ENCODE measurements at places on chromosomes 5 and 9. TPM values are rescaled to one million over a fixed set of nuclear protein-coding genes. Genes with fewer than 3 reads are reported as not detected.

DNA sequence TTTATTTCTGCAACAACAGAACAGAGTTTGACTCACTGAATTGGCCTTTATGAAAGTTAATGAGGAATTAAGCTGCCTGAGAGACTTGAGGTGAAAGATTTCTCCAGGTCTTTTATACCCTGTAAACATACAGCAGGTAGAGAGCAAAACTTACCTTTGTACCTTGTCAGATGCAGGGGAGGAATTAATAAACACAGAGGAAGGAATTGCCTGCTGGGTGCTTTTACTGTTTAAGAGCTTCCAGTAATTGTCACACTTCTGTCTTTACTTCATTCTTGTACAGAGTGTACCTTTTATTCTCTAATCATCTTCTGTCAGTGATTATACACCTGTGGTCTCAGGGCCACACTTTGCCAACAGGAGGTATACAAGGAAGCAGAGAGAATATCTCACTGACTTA, 94.0 kb upstream of the GRIN3A start:
- no peak overlapping the region for H3K4me3 ChIP-seq
- H3K27me3 ChIP-seq: no peaks in the 10 kb centered on the region
- H3K4me1 ChIP-seq: no peaks in the 10 kb centered on the region
- no peak for DNase-seq
- H3K36me3 ChIP-seq: no peaks in the 10 kb centered on the region

DNA sequence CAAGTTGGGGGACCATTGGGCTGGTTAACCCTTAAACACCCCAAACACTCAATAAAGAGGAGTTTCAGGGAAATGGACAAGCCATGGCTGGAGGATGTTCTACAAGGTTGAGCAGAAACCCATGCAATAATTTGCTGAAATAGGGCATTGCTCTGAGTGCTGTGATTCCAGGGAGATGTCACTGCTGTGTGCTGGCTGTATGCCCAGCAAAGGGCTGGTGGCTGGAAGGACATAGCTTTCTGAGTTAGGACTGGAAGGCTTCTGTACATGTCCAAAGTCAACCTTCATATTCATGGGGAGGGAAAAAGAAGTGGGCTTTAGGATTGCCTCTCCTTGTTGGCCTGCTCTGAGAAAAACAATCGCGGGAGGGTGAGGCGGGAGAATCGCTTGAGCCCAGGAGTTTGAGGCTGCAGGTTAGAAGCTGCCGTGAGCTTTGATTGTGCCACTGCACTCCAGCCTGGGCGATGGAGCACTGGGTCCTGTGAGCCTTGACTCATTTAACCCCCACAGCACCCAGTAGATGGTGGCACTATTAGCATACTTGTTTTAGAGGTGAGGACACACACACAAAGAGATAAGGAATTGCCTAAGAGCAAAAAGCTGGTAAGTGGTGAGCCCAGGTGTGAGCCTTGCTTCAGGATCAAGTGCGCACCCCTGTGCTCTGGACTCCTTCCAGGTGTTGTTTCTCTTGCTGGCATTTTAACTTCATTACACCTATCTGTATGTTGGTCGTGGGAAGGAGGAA, 20.4 kb downstream of the IL12B start:
- H3K36me3 ChIP-seq: no peaks in the 10 kb centered on the region
- DNase-seq: no peak
- peaks cover 8% of the 10 kb centered on the region for H3K4me1 ChIP-seq
- peaks cover 4% of the 10 kb centered on the region for H3K27me3 ChIP-seq
- no peak overlapping the region for H3K4me3 ChIP-seq

DNA sequence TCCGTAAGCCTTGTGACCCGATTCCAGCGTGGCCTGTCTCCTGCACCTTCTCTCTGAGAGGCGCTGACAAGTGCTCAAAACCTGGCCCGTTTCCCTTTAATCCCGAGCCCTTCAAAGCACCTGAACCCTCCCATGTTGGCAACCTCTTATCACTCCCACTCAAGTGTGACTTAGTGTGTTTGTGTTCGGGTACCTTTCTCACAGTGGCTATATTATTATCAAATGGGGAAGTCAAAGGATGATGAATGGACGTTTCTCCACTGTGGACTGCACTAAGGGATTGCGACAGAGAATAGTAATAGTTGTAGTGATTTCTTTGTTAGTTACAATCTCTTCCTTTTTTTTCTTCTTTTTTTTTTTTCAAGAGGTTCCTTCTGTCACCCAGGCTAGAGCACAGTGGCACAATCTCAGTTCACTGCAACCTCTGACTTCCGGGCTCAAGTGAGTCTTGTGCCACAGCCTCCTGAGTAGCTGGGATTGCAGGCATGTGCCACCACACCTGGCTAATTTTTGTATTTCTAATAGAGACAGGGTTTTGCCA, 65.4 kb upstream of the TNFSF8 start:
- H3K36me3 ChIP-seq: no peaks in the 10 kb centered on the region
- H3K4me3 ChIP-seq: no peak overlapping the region
- no peaks in the 10 kb centered on the region for H3K27me3 ChIP-seq
- no peaks in the 10 kb centered on the region for H3K4me1 ChIP-seq
- DNase-seq: no peak
- H3K27ac ChIP-seq: no peak overlapping the region

GRCh38 chr5:119340597-119341218, 15.1 kb upstream of the TNFAIP8 start:
- H3K4me3 ChIP-seq: no peak overlapping the region
- no peak for DNase-seq
- H3K27ac ChIP-seq: no peak overlapping the region
- no peaks in the 10 kb centered on the region for H3K36me3 ChIP-seq

DNA sequence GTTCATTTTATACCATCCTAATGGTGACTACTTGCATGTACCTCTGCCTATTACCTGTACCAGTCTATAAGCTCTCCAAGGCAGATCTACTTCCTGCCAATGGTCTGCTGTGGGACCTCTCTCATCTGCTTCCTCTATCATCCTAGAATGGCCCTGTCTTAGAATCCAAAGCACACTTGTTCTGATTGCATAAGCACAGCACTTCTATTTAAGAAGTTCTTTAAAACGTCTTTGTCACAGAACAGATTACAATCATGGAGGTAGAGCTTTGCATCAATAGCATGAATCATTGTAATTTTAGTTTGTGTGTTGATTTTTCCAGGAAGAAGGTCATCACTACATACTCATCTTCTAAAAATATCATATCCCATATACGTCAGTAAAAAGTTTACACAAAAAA, 131.8 kb upstream of the ACOT12 start:
- H3K27ac ChIP-seq: no peak overlapping the region
- H3K36me3 ChIP-seq: no peaks in the 10 kb centered on the region
- H3K4me3 ChIP-seq: no peak overlapping the region
- H3K4me1 ChIP-seq: no peaks in the 10 kb centered on the region
- no peaks in the 10 kb centered on the region for H3K27me3 ChIP-seq

- no peaks in the 10 kb centered on the region for H3K4me1 ChIP-seq
- no peak overlapping the region for H3K4me3 ChIP-seq
- H3K36me3 ChIP-seq: no peaks in the 10 kb centered on the region
These were observed 37.7 kb upstream of the MRPS30 start for GRCh38 chr5:44770780-44771717.

GRCh38 chr9:109969011-109969410, 189.0 kb downstream of the PALM2AKAP2 start:
- no peak overlapping the region for H3K4me3 ChIP-seq
- H3K4me1 ChIP-seq: peaks cover 67% of the 10 kb centered on the region
- peak overlapping the region; percentile 62 for H3K27ac ChIP-seq
- H3K27me3 ChIP-seq: no peaks in the 10 kb centered on the region
- peak; percentile 37 for DNase-seq

DNA sequence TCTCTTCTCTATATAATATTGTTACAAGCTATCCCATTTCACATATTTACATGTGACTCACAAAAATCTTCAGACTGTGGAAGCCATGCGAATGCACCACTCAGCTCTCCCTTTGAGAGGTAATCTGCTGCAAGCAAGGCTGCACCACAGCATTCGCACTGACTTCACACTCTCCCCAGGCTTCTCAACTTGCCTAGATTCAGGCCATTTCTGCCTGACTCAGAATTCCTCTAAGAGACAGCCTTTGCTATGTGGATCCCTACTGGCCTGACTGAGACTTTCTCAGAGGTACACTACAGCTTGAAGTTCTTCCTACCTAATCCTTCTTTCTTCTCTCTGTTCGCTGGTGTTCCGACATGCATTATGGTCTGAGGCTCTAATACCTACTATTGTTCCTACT, 21.1 kb upstream of the DMRTA1 start:
- peaks cover 7% of the 10 kb centered on the region for H3K27me3 ChIP-seq
- H3K36me3 ChIP-seq: no peaks in the 10 kb centered on the region
- no peak for DNase-seq
- no peak overlapping the region for H3K4me3 ChIP-seq
- H3K27ac ChIP-seq: no peak overlapping the region
- no peaks in the 10 kb centered on the region for H3K4me1 ChIP-seq

The SLC25A2 gene
- not detected for total RNA-seq

The MCC gene
- 31.2 TPM for total RNA-seq

The IL31RA gene
- 2.2 TPM for total RNA-seq
